Stimulated activated CD4-positive, alpha-beta T cell treated with anti-CD3 and anti-CD28 coated beads, Interleukin-12 subunit alpha, Interleukin-12 subunit beta, amount 100 ng/mL, for 24 hours (primary cell): ENCODE measurements at places on chromosomes 3 and 15.
A peak's percentile ranks its signal among the peaks of the same experiment; 100 is the strongest.

DNA sequence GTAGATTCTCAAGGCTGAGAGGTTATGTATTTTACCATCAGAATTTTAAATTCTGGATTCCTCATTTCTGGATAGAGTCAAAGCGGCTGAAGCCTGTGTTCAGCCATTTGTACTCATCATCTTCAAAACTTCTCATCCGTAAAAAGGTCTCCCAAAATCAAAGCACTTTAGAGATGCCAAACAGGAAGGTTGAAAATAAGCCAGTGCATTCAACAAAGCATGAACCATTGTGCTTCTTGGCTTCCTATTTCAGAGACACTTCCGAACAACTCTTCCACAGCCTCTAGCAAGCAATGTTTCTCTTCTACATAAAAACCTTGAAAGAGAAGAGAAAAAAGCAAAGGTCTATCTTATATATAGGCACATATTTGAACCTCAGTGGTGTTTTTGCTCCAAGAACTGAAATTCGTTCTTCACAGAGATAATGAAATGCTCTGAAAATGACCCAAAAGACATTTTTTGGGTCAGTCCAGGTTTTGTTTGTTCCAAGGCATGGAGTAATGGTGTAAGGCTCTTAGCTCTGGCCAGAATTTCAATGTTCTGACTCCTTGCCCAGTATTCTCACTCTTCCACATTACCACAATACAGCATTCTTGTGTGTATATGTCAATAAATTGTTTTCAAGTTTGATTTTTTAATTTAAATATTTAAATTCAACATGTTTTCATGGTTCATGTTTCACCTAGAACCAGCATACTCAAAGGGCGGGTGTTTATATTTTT, 163.1 kb downstream of the STAC start:
- DNase-seq: no peak

- no peak for DNase-seq
These were observed 922 bp downstream of the RAB11A start for GRCh38 chr15:65869954-65870871.

- no peak for DNase-seq
These were observed 115.5 kb downstream of the SLC25A26 start for GRCh38 chr3:66336333-66336766.

GRCh38 chr15:70541511-70541910, 221.8 kb downstream of the UACA start:
- no peak for DNase-seq

DNA sequence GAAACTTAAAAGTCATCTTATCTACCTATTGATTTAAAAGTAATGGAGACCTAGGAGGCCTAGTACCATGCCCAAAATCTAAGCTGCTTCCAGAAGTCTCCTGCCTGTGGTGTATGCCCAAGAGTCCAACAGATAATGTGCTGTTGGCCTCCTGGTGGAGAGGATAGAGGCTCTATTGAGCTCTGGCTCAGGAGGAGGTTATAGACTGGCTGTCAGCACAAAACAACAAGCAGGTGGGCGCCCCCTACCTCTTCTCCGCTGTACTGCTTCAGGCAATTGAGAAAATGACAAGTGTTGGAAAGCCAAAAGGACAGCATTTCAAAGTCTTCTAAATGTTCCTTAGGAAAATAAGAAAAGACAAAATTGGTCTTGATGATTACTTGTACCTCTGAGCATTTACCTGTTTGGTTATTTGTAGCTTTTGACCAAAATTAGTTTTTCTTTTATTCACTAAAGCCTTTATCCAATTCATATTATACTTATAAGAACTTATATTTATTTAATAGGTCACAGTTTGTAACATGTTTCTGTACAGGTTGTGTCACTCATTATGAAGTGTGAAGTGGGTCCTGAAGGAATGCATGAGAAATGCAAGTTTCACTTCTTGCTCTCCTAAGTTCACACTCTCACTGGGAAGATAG, 17.2 kb upstream of the GNB5 start:
- DNase-seq: peak; percentile 35

- DNase-seq: no peak
These were observed 82.5 kb downstream of the NEK11 start for GRCh38 chr3:131109156-131109555.

DNA sequence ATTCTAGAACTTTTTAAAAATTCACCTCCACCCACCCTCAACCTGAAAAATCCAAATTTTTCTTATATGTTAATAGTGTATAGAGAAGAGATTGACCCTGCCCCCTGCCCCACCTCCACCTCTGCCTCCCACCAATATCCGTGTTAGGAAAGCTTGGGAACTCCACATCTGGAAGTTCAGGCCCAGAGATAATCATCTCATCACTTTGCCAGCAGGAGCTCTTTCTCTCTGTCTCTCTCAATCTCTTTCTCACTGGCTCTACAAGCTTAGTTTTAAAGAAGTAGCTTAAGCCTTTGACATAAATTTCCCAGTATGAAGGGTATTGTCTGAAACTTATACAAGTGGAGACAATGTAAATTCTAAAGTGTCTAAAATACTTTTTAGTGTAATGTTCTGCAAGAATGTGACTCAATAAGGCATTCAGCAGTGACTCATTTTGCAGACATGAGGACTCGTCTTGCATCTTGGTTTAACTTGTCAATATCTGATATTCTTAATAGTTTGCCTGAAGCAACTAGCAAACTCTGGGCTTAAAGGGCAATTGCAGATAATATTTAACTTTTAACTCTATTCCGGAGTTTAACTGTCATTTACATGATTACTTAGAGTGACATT, 299.8 kb upstream of the EPHA3 start:
- no peak for DNase-seq

DNA sequence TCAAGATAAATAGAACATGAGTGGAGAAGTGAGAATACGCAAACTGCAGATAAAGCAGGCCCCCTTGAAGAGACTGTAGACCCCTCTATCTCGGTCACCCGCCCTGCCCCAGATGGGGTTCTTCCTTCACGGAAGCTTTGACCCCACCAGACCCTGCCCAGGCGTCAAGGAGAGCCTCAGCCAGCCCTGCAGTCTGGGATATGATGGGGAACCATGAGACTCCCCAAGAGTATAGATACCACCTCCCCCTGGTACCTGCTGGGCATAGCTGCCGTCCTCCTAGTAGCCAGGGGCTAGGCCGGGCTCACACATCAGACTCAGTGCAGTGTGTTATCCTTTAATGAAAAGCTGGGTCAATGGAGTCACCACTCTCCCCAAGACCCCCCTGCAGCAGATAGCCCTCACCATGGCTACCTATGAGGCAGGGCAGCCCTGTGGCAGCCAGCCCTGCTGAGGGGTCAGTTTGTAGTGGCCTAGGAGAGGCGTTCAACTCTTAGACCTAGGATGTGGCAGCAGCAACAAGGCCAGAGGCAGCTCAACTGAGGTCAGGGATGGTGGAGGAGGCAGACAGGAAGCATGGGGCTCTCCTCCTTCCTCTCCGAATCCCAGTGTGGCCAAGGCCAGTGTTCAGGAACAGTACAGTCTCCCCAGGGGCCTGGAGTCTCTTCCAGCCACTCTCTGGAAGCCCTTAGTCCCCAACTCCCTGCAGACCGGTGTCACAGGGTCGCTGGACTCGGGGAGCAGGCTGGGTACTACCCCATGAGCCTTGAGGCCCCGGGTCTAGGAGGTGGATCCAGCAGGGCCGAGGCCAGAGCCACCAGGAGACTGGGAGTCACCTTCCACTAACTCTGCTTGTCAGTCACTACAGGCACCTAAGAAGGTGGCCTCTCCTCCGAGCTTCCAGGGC, 26.1 kb downstream of the PLXNB1 start:
- no peak for DNase-seq

DNA sequence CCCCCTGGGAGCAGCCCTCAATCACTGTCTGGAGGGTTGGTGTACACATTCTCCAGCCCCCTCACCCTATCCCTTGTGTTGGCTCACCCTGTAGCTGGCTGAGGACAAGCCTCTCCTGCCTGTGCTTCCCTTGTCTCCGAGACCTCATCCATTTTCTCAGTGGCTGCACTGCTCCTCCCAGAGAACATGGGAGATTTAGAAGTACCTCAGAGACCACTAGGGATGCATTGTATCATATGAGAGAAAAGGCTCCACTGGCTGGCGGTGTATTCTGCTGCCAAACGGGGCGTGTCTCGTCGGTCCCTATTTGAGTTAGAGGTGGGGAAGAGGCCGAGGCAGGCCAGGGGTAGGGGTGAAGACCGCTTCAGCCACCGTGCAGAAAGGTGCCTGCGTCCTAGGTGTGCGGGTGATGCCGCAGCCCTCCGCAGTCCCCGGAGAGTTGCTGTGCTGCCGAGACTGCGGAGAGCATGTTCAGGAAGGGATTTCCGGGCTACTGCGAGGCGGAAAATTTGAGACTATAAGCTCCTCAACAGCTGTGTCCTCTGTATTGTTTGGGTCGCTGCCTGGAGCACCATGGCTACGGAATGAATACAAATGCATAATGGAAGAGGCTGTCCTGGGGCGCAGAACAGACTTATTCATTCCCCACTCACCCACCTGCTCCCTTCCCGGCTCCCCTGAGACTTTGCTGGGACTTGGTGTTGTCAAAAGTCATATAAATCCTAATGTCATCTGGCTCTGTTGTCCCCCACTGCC, 43.8 kb downstream of the SPSB4 start:
- no peak for DNase-seq

DNA sequence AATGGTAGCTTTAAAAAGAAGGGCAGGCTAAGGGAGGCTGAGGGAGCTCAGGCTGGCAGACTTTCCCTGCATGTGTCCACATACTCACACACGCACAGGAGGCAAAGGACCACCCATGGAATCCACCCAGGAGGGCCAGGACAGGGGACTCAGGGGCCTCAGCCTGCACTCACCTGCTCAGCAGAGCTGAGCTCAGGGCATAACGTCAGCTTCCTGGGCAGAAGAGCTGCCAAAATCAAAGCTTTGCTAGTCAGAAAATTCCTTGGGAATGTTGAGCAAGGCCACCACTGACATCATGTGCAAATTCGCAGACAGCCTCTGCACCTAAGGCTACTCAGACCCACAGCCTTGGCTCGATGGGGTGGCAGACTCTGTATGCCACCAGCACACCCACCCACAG, 16.4 kb upstream of the ALAS1 start:
- no peak for DNase-seq

GRCh38 chr15:67048281-67049279, 16.8 kb upstream of the SMAD3 start:
- no peak for DNase-seq

- no peak for DNase-seq
These were observed 115.9 kb downstream of the SV2B start for GRCh38 chr15:91216000-91216399.

DNA sequence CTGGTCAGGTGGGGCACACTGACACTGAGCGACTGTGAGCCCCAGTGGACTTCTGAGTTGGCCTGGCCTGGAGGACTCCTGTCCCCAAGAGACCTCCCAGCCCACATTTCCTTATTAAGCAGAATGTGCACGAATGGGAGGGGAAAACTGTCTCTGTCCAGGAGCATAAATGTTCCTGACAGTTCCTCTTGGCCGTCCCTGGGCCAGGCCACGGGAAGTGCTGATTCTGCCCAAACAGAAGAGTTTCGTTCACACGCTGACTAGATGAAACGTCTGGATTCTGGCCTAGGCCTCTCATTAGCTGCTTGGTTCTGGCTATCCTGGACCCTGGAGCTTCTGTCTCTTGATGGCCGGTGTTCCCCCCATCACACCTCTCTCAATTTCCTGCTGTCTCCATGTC, 29.5 kb upstream of the APEH start:
- DNase-seq: no peak

DNA sequence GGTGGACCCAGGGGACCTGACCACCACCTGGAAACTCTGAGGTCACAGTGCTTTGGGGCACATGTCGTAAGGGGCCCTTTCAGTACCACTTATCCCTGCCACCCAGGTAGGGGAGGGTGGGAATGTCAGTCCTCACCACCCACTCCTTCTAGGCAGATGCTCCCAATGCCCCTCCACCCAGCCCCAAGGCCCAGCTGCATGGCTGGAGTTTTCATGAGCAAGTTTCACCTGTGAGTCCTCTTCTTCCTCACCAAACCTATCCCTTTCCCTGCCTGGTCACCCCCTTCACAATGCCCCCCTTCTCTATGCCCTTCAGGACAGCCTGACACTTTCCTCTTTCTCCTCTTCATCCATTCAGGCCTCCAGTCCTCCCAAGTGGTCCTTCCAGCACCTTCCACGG, 9.8 kb downstream of the FAM174B start:
- no peak for DNase-seq

DNA sequence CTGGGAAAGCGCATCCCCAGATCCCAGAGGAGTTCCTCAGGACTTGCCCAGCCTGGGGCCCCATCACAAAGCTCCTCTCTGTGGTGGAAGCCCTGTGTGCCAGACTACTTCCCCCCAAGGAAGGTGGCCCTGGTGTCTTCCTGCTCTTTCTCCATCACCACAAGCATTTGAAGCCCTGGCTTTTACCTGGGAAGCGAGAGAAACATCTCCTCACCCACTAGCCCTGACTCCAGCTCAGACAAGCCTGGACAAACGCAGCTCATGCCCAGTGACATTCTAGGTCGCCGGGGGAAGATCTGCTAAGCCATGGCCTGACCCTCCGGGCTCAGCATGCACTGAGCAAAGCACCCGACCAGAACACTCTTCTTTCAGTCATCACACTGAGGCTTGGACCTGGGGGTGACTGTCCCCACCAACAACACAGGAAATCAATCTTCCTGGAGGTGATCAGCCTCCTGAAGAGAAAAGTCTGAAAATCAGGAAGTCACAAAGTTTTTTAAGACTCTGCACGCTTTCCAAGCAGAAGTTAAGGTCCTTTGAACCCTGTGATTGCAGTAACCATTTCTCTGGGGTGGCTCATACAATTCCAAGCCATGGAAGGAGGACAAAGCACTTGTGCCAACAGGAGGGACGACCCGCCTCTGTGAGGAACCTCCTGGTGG, 40.8 kb downstream of the KLHL25 start:
- no peak for DNase-seq

DNA sequence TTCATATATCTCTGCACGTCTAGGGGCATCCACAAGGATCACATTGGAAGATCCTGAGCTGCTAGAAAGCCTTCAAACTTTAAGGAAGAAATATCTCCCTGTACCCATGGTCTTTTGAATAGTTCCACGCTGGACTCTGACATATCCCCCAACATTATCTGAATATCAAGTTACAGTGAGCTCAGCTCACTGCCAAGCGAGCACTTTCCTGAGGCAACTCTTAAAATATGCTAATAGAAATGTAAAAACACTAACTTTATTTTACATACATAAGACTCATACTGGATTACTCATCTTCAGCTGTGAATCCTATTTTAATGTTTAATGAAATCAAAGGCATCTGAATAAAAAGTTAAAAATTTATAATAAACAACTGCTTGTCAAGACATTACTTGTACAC, 420.2 kb upstream of the CCDC54 start:
- DNase-seq: no peak

- DNase-seq: no peak
These were observed 4.6 kb downstream of the CCDC9B start for GRCh38 chr15:40335938-40336743.

- no peak for DNase-seq
These were observed 127.6 kb upstream of the LPP start for GRCh38 chr3:188026191-188026968.

- DNase-seq: no peak
These were observed 34.2 kb upstream of the SIAH2 start for GRCh38 chr3:150797155-150797554.

- DNase-seq: no peak
These were observed 42.5 kb upstream of the TPM1 start for GRCh38 chr15:62999923-63000561.
